ENCODE measurements at places on chromosomes 3 and 15.

- peak; percentile 47 for DNase-seq
These were observed 89.4 kb downstream of the CD47 start for GRCh38 chr3:108001457-108001856.

- peak; percentile 22 for DNase-seq
These were observed 59.7 kb downstream of the RPN1 start for GRCh38 chr3:128590948-128591347.

DNA sequence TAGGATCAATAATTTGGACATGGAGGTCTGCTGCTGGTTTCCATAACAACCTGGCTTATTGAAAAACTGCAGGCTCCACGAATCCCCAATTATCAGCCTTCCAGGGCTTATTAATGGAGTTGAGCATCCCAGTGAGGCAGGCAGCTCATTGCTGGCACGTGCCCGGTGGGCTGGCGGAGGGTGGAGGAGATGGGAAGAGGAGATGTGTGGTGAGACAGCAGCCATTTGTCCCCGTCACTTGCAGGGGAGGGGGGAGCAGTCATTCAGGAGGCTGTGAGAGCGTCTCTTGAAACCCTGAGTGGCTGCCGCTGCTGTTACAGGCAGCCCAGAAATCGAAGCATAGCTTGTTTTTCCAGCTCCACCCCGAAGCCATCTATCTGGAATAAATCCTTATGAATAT is 70.6 kb downstream of the GAP43 start:
- no peak for DNase-seq

- no peak for DNase-seq
These were observed 474.6 kb upstream of the TPRG1 start for GRCh38 chr3:188697127-188697526.

- DNase-seq, result no peak
These were observed 112.7 kb upstream of the PRR23C start for GRCh38 chr3:139157161-139157932.

- DNase-seq, result no peak
These were observed 31.0 kb downstream of the ANP32A start for GRCh38 chr15:68789534-68790241.
